Hematopoietic multipotent progenitor cell treated with erythropoietin and hydrocortisone succinate and interleukin-3 and kit ligand, for 8 days (in vitro differentiated cells): ENCODE measurements at places on chromosomes 6 and 20.
A peak's percentile ranks its signal among the peaks of the same experiment; 100 is the strongest.

DNA sequence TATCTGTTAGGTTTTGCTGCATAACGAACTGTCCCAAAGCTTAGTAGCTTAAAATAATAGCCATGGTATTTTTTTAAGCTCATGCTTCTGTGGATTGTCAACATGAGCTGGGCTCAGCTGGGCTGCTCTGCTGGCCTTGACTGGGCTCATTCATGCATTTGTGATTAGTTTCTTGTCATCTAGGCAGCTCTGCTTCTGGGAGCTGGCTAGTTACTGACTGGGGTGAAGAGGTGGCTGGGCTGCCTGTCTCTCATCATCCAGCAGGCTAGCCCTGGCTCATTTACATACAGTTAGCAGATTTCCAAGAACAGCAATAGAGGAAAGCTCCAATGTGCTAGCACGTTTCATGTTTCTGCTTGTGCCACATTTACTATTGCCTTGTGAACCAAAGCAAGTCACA lies 165.1 kb upstream of the PCSK2 start:
- no peak for DNase-seq

- DNase-seq: no peak
Measured at GRCh38 chr20:52888096-52888495, 84.1 kb upstream of the TSHZ2 start.

- DNase-seq: no peak
Measured at GRCh38 chr6:45126033-45126432, 202.1 kb upstream of the RUNX2 start.

DNA sequence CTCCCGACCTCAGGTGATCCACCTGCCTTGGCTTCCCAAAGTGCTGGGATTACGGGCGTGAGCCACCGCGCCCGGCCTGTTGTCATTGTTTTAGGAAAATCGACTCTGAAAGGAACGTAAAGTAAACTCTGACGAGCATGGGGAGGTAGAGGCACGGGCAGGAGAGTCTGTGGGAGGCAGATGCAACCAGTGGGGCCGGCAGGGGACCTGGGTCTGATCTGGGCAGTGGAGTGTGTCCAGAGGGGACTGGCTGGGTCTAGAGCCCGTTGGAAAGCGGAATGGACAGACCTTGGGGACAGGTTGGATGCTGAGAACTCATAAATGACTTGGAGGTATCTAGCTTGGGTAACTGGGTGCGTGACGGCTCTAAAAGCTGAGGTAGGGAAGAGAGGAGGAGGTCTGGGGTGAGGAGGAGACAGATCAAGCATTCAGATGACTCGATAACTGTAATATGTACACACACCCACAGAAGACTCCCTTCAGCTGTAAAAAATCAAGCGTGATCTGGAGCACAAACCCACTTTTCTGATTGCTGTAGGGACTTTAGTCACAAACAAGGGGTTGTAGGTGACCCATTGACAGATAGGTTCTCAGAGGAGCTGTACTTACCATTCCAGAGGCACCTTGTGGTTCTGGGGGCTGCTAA lies 22.4 kb downstream of the MANBAL start:
- no peak for DNase-seq

GRCh38 chr6:30985490-30985889 lies 2.0 kb downstream of the MUC21 start:
- no peak for DNase-seq

GRCh38 chr6:111150577-111150976 lies 63.3 kb downstream of the SLC16A10 start:
- DNase-seq: no peak

DNA sequence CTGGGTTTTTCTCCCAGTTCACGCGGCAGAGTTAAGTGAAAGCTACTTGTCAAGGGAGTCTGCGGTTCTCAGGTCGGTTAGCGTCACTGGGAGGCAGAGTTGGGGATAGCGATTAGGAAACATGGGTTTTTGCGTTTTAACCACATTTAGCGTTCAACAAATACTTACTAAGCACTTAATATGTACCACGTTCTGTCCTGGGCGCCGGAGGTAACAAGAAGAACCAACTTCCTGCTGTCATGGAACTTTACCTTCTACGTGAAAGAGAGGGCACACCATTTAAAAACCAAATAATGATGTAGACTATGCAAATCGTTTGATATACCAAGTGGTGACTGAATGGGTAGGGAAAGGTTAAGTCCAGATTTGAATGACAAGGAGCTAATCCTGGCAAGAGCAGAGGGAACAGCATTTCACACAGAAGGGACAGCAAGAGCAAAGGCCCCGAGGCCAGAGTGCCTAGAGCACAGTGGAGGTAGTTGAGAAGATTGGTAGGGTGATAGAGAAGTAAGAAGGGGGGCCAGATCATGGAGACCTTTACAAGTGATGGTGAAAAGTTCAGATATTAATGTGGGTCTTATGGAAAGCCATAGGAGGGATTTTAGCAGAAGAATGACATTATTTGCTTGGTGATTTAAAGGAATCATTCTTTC lies 744 bp downstream of the RIOK1 start:
- peak; percentile 20 for DNase-seq

- DNase-seq: no peak
Measured at GRCh38 chr6:136284909-136285308, 4.7 kb downstream of the BCLAF1 start.

DNA sequence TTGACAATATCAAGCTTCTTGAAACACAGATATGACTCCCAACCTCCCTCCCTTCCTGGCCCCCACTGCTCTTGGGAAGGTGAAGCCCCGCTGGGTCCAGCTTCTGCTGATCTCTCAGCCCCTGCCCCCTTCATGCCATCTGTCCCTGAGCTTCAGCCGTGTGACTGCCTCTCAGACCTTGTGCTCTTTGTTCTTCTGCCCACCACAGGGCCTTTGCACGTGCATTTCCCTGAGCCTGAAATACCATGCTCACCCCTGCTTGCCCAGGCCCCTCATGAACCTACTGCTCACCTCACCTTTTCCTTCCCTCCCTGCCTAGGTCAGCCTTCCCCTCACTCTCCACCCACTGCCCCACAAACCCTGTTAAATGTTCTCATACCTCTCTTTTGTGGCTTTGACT lies 241.7 kb upstream of the PMEPA1 start:
- no peak for DNase-seq

GRCh38 chr6:142592876-142593275 lies 291.1 kb downstream of the ADGRG6 start:
- DNase-seq: no peak

DNA sequence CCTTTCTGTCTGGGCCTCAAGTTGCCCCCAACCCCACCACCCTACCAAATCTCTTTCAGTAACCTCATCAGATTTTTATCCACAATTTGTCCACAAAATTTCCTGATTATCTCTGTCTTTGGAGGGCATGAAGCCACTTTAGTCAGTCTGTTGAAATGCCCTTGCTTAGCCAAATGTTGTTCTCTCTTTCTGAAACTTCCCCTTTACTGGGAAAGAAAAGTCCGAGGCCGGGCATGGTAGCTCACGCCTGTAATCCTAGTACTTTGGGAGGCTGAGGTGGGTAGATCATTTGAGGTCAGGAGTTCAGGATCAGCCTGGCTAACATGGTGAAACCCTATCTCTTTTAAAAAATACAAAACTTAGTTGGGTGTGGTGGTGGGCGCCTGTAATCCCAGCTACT lies 33.8 kb downstream of the TOMM6 start:
- no peak for DNase-seq

- DNase-seq: no peak
Measured at GRCh38 chr6:16688984-16689636, 72.2 kb downstream of the ATXN1 start.

- no peak for DNase-seq
Measured at GRCh38 chr20:38315290-38315966, 11.5 kb downstream of the BPI start.

DNA sequence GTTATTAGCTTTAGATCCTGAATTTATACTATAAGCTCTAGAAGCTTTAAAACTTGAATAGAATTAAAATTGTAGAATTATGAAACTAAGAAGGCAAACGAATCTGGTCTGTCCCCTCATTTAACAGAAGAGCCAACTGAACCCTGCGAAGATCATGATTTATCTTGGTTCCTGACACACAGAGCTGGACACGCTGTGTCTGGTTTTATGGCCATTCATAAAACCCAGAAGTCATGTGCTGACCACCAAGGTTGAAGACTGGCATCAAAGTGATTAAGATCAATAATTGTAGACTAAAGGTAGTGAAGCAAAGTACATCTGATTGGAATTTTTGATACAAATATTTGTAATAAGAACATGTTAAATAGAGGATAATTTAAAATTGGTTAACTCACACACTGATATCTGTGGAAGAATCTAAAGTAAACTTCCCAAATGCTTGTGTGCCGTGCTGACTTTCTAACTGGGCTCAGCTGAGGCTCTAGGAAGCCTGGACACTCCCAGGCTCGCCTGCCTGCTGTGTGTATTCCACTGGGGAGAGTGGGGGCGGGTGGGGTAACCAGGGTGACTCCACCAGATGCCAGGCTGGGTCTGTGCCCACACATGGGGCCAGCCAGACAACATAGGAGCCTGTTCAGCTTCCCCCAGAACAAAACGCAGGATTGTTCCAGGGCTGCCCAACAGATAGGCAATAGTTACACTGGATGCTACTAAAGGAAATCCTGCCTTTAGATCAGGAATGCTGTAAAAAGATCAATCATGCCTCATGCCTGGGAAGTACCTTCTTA lies 42.1 kb upstream of the SLC22A3 start:
- DNase-seq: no peak

DNA sequence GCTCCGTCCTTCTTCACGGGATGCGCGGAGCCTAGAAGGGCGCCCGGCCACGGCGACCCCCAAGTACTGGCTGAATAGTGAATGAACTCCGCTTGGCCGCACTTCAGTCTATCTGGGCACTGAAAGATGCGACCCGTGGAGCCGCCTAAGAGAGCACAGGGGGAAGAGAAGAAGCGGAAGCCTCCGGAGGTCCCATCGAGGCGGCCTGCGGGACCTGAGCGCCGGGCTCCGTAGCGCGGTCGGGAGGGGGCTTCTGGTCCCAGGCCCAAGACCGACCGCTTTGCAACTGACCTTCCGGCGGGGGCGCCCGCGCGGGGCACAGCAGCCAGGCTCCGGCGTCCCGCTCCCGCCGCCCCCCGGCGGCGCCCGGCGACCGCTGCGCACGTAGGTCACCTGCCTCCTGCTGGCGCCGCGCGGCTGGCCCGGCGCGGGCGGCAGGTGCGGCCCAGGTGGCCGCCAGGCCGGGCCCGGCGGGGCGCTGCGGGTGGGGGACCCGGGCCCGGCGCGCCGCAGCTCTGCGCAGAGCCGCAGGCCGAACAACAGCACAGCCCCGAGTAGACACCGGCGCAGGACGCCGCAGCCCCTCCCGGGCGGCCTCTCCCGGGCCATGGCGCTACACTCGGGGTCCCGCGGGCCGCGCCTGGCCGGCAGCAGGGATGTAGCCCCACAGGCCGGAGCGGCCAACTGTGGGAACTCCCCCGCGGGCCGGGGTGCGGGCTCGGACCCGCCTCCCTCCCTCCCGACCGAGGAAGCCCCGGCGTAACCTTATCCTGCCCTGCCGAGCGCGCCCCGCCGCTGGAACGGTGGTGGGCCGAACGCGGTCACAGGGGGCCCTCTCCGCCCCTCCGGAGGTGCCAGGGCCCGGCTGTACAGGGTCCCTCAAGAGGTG lies at the start of gene METTL24:
METTL24 (minus strand) TSS at position 686 of the 889 bp plus-strand sequence; CDS start at position 609, 77 bp downstream.
- DNase-seq: peak; percentile 9

- DNase-seq: no peak
Measured at GRCh38 chr6:118801257-118801656, 92.7 kb upstream of the ASF1A start.

- DNase-seq: no peak
Measured at GRCh38 chr20:44394452-44394701, 38.9 kb downstream of the HNF4A start.

GRCh38 chr6:162184465-162184864 lies 543.1 kb downstream of the PRKN start:
- DNase-seq: no peak

DNA sequence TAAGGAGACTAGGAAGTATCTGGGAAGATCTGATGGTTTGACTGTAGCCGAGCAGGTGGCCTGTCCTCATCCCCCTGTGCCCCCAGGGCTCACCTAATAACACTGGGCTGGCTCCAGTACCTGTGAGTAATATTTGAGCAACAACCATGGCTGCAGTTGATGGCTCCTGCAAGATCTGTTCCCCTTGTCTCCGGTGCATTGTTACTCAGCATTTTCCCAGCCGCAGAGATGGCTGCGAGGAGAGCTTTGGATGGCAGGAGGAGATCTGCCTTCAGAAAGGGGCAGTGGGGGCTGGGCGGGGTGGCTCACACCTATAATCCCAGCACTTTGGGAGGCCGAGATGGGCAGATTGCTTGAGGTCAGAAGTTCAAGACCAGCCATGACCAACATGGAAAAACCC lies 39.3 kb downstream of the PTK7 start:
- no peak for DNase-seq

- no peak for DNase-seq
Measured at GRCh38 chr20:63316502-63316921, 23.5 kb downstream of the COL20A1 start.

- DNase-seq: peak; percentile 11
Measured at GRCh38 chr6:16438718-16439591, 200.6 kb downstream of the GMPR start.

DNA sequence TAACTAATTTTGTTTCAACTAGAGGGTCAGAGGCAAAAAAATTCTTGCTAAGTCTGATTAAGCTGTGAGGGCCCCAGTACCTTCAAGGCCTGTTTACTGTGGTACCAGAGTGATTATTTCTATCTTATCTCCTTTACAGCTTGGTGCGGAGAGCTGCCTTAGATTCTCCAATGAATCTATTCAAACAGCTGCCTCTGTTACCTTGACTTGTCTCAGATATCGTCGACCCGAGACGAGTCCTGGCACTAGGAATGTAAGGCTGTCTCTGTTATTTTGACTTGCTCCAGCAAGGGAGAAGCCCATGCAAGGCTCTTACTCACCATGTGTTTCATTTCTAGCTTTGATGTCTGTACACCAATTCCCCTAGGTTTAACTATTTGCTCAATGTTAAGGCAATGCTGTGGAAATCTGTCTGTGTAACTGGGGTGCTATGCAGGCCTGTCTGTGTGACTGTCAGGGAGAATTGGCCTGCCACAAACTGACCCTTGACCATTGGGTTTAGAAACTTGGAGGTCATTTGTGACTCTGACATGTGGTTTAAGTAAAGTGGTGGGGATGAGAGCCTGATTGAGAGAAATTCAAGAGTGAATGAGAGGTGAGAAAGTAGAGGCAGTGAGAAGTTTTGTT lies 10.4 kb upstream of the FKBPL start:
- peak; percentile 76 for DNase-seq

DNA sequence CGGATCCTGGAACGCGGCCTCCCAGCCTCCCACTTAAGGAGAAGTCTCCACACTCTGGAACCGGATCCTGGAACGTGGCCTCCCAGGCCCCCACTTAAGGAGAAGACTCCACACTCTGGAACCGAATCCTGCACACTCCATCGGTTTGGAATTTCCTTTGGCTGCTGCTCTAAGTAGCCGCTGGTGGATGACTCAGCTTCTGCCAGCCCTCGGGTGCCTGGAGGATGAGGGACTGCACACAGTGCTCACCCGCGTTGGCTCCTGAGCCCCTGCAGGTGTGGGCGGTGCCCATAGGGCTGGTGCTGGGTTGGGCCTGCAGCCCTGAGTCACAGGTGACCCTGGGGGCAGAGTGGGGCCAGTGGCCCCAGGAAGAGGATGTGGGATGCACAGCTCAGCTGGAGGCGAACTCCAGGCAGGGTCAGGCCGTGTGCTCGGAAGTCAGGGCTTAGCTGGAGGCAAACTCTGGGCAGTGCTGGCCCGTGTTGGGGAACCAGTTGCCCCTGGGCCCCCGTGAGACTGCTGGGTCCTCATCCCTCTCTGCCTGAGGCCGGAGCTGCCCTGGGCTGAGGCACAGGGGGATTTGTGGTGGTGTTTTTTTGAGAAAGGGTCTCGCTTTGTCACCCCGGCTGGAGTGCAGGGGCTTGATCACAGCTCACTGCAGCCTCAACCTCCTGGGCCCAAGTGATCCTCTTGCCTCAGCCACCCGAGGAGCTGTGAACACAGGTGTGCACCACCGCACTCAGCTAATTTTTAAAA lies 13.9 kb upstream of the TNFRSF6B start:
- DNase-seq: no peak
